A172 (cell line): ENCODE measurements at places on chromosomes 11 and 22.
A peak's percentile ranks its signal among the peaks of the same experiment; 100 is the strongest.

DNA sequence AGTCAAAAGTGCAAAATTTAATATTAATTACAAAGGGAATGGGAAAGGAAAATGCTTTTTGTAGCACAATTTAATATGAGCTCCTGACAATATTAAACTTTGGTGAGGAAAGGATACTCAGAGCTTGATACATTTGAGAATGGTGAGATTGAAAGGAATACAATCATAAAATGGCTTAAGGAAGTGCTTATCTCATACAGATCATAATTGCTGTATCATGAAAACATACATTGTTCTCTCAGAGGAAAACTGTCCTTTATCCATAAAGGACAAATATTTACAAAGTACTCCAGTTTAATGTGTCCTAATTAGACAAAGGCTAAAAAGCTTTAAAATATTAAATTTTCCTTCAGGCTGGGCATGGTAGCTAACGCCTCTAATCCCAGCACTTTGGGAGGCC lies 260.4 kb downstream of the TMEM135 start:
- DNase-seq, result no peak

GRCh38 chr11:109986488-109986887 lies 106.7 kb upstream of the ZC3H12C start:
- DNase-seq, result no peak

DNA sequence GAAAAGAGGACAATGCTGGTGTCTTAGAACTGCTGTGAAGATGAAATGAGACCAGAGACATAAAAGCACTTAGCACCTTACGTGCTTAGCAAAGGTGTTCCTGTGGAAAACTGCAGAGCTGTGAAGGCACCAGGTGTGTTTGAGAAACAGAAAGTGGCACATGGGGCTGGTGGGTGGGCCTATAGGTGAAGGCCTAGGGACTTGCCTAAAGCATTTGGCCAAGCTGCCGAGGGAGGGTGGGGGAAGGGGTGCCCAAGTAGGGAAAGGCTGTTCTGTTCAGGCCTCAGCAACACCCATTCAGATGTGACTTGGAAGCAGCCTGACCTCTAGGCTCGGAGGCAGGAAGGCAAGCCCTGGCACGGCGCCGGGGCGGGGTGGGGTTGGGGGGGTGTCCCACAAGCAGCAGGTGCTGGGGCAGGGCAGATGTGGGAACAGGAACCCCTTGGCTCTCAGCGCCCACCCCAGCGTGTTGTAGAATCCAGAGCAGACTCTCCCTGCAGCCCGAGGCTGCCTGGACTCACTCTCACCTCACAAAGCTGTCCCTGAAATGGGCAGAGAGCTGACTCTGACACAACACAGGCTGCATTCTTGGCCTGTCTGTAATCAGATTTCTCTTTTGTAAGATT lies 366.7 kb upstream of the NARS2 start:
- no peak for DNase-seq

GRCh38 chr11:105857728-105858127 lies 164.3 kb downstream of the MSANTD4 start:
- DNase-seq, result no peak

DNA sequence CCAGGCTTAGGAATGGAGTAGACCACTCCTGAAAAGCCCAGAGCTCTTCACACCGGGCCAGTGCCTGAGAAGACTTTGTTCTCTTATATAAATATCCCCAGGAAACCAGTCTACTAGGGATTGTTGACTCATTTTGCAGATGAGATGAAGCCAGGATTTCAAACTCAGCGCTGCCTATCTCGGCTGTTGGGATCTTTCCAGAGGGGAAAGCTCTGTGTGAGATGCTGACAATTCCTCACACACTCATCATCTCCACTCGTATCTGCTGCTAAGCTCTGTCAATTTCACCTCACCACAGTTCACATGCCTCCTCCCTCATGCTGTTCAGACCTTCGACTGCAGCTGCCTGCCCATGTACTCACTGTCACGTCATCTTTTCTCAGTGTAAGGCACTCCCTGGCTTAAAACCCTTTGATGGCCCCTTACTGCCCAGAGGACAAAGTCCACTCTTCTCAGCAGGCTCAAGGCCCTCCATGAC lies 12.5 kb downstream of the USH1C start:
- DNase-seq, result peak; percentile 58

- no peak for DNase-seq
Observed at GRCh38 chr11:3809624-3809928, 1.2 kb downstream of the PGAP2 start.

- no peak for DNase-seq
Observed at GRCh38 chr11:120589376-120589775, 77.8 kb downstream of the GRIK4 start.

- DNase-seq, result no peak
Observed at GRCh38 chr11:43988040-43988817, 45.8 kb downstream of the C11orf96 start.

DNA sequence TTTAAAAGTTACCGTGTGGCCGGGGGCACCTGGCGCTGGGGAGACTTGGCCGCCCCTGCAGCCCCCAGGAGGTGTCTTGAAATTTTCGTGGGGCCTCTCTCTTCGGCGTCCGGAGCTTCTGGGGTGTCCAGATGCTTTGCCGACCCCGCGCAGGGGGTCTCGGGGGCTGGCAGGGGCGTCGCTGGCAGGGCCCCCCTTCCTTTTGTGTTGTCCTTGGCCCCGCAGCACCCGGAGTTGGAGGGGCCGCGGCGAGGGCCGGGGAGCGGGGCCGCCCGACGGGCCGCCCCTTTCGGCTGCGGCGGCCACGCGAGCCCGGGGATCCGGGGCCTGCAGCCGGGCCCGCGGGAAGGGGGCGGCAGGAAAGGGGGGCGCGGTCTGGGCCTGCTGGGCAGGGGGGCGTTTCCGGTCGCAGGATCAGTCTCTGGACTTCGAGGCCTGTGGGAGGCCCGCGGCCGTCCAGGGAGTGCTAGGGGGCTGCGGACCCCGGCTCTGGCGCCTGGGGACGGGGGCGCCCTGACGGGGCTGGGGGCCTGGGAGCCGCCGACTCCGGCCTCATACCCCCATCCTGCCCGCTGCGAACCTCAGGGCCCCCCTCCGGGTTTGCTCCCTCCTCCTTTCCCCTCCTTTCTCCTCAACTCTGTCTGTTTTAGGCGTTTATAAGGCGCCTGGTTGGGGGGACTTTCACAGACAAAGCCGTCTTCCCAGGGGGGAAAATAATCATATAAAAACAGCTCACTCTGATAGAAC lies 869 bp downstream of the ZC3H7B start:
- no peak for DNase-seq

GRCh38 chr11:12291313-12291712 lies 86.1 kb upstream of the PARVA start:
- DNase-seq, result no peak

DNA sequence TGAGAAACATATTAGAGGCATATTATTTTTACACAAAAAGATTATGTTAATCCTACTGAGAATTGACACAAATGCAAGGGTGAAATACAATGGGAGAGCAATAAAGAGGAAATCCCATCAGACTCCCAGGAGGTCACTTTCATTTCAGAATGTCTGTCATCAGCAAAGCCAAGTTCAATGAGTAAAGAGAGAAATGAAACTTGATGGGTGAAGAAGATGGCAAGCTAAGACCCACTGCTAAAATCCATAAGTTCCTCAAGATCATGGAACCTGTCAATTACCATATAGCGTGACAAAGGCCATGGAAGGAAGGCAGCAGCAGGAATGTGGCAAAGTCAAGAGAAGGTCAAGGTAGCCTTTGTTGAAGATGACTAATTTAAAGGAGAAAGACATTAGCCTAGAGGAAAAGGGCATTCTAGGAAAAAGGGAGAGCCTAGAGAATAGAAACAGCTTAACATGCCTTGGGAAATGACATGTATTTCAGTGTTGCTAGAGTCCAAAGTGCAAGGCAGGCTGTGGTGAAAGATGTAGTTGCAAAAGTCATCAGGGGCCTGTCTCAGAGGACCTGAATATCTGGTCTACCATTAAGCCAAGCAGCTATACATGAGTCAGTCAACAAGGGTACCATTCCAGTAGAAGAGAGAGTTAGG lies 43.1 kb downstream of the FAM168A start:
- DNase-seq, result no peak

DNA sequence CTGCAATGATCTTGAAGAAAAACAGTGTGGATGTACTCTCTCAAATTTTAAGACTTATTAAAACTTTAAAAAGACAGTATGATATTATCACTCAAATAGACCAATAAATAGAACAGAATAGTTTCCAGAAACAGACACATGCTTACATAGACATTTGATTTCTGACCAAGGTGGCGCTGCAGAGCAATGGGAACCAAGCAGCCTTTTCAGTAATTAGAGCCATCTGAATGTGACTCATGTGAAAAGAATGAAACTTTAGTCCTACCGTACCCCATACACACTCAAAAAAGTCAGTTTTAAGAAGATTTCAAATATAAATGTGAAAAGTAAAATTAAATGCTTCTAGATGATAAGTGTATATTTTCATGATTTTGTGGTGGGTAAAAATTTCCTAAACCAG lies 74.2 kb upstream of the MS4A8 start:
- peak; percentile 64 for DNase-seq

- DNase-seq, result peak; percentile 42
Observed at GRCh38 chr11:75867778-75868374, 52.9 kb downstream of the UVRAG start.

- DNase-seq, result peak; percentile 94
Observed at GRCh38 chr11:66720223-66720898, 8.7 kb downstream of the SPTBN2 start.

DNA sequence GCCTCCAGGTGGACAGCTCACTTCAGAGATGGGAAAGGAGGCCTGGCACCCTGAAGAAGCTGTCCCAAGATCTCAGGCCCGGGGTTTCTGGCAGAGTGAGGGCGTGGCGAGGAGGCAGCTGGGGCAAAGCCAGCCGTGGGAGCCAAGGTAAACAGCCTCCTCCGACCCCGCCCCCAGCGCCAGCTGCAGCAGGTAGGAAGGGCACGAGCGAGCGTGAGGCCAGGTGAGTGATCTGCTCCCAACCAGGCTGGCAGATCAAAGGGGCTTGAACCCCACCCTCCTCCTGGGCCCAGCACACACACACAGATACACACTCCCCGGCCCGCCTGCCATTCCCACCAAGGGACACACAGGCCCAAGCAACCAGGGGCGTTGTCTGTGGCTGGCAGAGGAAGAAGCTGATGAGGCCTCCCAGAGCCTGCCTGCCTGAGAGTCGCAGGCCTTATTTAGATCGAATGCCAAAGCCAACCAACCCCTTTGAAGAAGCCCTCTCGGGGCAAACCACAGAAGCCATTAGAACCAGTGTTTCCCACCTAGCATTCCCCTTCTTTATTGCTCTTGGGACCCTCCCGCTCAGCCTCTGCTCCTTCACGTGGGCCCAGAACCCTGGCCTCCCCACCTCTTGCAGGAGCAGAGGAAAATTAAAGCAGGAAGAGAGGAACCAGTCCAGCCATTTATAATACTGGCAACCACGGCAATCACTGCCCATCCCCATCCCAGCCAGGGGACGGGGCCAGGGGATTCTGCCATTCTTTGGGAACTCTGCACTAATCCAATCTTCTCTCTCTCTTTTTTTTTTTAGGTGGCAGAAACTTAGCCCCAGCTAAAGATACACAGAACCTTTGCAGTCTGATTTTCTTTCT lies 5.0 kb downstream of the PDGFB start:
- no peak for DNase-seq

GRCh38 chr11:110100476-110101240 lies 7.5 kb downstream of the ZC3H12C start:
- no peak for DNase-seq

DNA sequence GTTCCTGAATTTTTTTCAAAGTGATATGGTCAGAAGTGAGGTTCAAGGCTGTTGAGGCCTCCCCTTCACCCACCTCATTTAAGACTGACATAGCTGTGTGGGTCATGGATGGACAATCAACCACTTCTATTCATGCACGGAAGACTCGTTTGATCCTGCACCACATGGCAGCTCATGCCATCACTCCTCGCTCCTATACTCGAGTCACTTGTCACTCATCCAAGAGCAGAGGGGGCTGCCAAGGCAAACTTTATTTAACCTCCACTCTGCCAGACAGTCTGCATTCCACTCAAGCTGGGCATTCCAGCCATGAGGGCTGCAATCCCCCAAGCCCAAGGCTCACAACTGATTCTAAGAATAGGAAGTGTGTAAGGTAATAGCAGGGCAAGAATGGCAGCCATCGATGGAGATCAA lies 34.1 kb downstream of the SNX19 start:
- no peak for DNase-seq

- DNase-seq, result no peak
Observed at GRCh38 chr11:65476632-65477148, 22.2 kb upstream of the MALAT1 start.

DNA sequence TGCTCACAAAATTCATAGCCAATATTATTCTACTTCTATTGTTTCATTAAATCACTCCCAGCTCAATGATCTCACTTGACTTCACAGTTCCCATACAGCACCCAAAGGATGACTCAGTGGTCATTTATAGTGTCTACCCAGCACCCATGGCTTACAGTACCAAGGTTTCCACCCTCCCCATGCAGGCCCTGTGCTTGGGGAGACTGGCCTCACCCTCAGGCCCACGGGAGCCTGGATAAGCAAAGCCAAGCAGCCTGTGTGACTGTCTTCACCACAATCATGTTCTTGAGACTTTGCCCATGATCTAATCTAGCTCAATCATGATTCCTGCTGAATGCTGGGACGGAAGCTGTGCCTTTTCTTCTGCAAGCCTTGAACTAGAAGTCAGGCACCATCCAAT lies 97.6 kb downstream of the SLC36A4 start:
- no peak for DNase-seq

GRCh38 chr11:68373815-68374501 lies 61.6 kb downstream of the LRP5 start:
- DNase-seq, result no peak

DNA sequence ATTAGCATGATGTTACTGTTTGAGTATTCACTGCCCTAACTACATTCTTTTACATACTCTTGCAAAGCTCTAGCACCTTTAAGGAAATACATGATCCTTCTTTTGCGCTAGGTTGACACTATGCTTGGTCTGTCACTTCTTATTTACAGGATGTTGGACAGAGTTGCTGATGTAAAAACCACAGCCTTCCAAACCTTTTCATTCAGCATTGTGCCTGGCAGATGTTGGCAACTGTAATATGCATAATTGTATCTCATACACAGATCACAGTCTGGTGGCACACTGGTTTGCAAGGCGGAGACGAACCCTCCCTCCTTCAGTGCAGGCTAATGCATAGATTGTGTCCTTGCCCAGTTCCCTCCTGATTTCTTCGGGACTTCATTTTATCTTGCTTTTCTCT lies 224.1 kb downstream of the SNX19 start:
- no peak for DNase-seq

GRCh38 chr11:70353900-70354568 lies 44.3 kb upstream of the CTTN start:
- DNase-seq, result no peak

GRCh38 chr22:26579331-26579886 lies 10.5 kb downstream of the TPST2 start:
- no peak for DNase-seq

DNA sequence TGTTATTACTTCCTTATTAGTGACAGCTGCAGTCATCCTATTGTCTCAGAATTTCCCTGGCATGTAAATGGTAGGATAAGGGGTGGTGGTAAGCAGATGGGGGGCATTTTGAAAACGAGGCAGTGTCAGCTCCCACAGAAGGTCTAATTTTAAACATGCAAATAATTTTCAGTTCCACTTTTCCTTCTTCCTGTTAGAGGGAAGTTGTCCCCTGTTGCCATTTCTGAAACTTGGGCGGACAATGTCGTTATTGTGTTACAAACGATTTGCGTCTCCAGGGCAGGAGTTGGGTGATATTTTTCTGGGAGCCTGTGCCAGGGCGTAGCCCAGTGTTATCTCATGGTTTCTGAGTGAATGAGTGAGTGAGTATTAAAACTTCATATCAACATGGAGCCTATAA lies 7.4 kb downstream of the PTPRJ start:
- DNase-seq, result no peak

- no peak for DNase-seq
Observed at GRCh38 chr22:29947410-29948384, 64.7 kb downstream of the MTMR3 start.

GRCh38 chr22:46626911-46627805 lies 7.0 kb downstream of the GRAMD4 start:
- DNase-seq, result no peak
